ENCODE measurements at places on chromosomes 5 and 9.
A peak's percentile ranks its signal among the peaks of the same experiment; 100 is the strongest.

DNA sequence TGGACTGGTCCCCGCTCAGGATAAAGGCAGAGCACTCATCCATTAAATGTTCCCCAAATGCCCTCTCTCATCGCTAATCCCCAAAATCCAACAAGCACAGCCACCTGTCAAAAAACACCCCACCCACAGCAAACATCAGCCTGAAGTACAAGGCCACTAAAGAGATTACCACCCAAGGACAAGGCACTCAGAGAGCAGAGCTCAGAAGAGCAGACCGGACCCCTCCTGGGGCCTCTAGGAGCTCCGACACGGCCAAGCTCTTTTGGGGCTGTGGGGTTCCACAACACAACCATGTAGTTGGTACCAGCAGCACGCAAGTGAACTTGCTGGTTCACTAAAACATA, 9.8 kb downstream of the VDAC1 start:
- peaks cover 4% of the 10 kb centered on the region for H3K4me1 ChIP-seq
- no peak overlapping the region for H3K27ac ChIP-seq
- no peak overlapping the region for H3K4me3 ChIP-seq
- no peak for DNase-seq
- no peaks in the 10 kb centered on the region for H3K27me3 ChIP-seq

DNA sequence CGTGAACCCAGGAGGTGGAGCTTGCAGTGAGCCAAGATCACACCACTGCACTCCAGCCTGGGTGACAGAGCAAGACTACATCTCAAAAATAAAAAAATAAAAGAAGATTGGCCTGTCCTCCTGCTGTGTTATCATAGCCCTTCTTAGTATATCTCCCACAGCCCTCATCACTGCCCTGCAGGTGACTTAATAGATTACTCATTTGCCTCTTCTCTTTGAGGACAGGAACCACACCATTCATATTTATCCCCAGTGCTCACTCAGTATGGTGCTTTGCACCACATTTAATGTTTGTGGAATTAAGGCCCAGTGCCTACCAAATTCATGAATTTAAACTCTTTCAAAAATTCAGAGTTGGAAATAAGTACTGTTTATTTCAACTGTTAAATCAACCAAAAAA, 10.3 kb downstream of the IDNK start:
- H3K36me3 ChIP-seq, result no peaks in the 10 kb centered on the region
- H3K27me3 ChIP-seq, result no peaks in the 10 kb centered on the region
- H3K4me3 ChIP-seq, result no peak overlapping the region
- no peaks in the 10 kb centered on the region for H3K4me1 ChIP-seq

DNA sequence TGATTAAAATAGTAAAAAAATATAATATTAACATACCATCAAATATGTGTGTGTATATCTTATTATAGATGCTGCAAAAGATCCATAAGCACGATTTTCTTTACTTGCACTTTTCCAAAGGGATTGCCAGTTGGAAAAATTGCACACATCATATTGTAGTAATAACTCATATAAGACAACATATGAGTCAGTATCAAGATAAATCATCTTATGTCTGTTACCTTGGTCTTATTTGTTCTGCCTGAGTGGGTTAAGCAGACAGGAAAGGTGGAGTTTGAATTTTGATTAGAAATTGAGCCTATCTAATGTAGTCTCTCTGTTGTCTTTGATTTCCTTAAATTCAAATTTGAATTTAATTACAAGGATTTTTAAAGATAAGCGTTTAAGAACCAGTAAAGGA, 24.6 kb downstream of the LYSMD3 start:
- DNase-seq, result no peak
- H3K27me3 ChIP-seq, result no peaks in the 10 kb centered on the region
- H3K36me3 ChIP-seq, result no peaks in the 10 kb centered on the region
- no peak overlapping the region for H3K27ac ChIP-seq
- no peaks in the 10 kb centered on the region for H3K4me1 ChIP-seq
- H3K4me3 ChIP-seq, result no peak overlapping the region

GRCh38 chr9:135108831-135109510, 21.5 kb downstream of the OLFM1 start:
- H3K36me3 ChIP-seq, result no peaks in the 10 kb centered on the region
- no peak overlapping the region for H3K4me3 ChIP-seq
- H3K4me1 ChIP-seq, result no peaks in the 10 kb centered on the region
- DNase-seq, result no peak

- no peaks in the 10 kb centered on the region for H3K27me3 ChIP-seq
- no peaks in the 10 kb centered on the region for H3K4me1 ChIP-seq
- no peak overlapping the region for H3K27ac ChIP-seq
- no peak overlapping the region for H3K4me3 ChIP-seq
Measured at GRCh38 chr9:125548141-125548540, 158.9 kb downstream of the MAPKAP1 start.

- H3K36me3 ChIP-seq, result no peaks in the 10 kb centered on the region
- no peak overlapping the region for H3K4me3 ChIP-seq
- no peaks in the 10 kb centered on the region for H3K27me3 ChIP-seq
- no peak for DNase-seq
- H3K4me1 ChIP-seq, result no peaks in the 10 kb centered on the region
Measured at GRCh38 chr5:166024970-166025369, 2266.5 kb upstream of the WWC1 start.

GRCh38 chr5:180915924-180916323, 17.0 kb downstream of the BTNL8 start:
- H3K4me1 ChIP-seq, result no peaks in the 10 kb centered on the region
- no peak for DNase-seq
- no peaks in the 10 kb centered on the region for H3K27me3 ChIP-seq
- no peaks in the 10 kb centered on the region for H3K36me3 ChIP-seq
- H3K27ac ChIP-seq, result no peak overlapping the region
- no peak overlapping the region for H3K4me3 ChIP-seq

- no peak overlapping the region for H3K27ac ChIP-seq
- H3K36me3 ChIP-seq, result no peaks in the 10 kb centered on the region
- no peaks in the 10 kb centered on the region for H3K4me1 ChIP-seq
- DNase-seq, result no peak
- no peaks in the 10 kb centered on the region for H3K27me3 ChIP-seq
- no peak overlapping the region for H3K4me3 ChIP-seq
Measured at GRCh38 chr9:82563094-82563493, 499.8 kb downstream of the RASEF start.

GRCh38 chr5:104015765-104016164, 453.2 kb upstream of the NUDT12 start:
- H3K4me1 ChIP-seq, result no peaks in the 10 kb centered on the region
- no peak overlapping the region for H3K4me3 ChIP-seq
- no peaks in the 10 kb centered on the region for H3K36me3 ChIP-seq
- H3K27me3 ChIP-seq, result no peaks in the 10 kb centered on the region
- H3K27ac ChIP-seq, result no peak overlapping the region
- no peak for DNase-seq

DNA sequence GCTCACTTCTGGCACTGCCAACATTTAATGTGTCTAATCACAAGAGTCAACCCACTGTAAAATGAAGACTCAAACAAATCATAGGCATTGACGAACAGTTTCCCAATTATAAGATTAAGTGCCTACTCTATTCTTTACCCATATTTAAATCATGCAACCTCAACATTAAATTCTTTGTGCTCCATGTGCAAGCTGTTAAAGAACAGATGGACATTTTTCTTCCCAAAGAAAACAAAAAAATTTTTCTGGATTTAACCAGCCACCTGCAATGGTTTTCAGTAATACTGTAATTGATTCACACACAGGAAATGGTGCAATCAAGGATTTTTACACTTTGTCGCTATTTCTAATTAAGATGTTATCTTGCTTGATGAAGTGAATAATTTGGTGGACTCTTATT, 3.6 kb downstream of the HNRNPK start:
- H3K27me3 ChIP-seq, result no peaks in the 10 kb centered on the region
- peaks cover 14% of the 10 kb centered on the region for H3K4me1 ChIP-seq
- DNase-seq, result no peak
- peaks cover 60% of the 10 kb centered on the region for H3K36me3 ChIP-seq

GRCh38 chr9:93225417-93225816, 41.5 kb downstream of the WNK2 start:
- no peak overlapping the region for H3K4me3 ChIP-seq
- H3K27me3 ChIP-seq, result no peaks in the 10 kb centered on the region
- no peak for DNase-seq
- H3K4me1 ChIP-seq, result no peaks in the 10 kb centered on the region
- no peak overlapping the region for H3K27ac ChIP-seq

DNA sequence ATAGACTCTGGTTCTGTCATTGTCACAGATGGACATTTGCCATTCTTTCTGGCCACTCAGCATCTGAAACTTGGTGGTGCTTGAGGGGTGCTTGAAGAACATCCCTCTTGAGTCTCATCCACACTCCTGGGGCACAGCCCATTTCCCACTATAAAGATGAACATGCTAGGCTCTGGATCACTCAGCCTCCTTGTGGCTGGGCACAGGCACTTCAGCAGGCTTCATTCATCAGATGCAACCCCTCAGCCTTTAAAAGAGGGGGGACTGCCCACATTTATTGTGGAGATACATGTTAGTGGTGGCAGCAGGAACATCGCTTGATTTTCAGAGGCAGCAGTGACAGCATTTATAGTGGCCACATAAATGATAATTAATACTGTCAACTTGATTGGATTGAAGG, 124.7 kb upstream of the NIPBL start:
- no peak for DNase-seq
- H3K4me3 ChIP-seq, result no peak overlapping the region
- no peaks in the 10 kb centered on the region for H3K36me3 ChIP-seq
- H3K27ac ChIP-seq, result no peak overlapping the region
- H3K4me1 ChIP-seq, result no peaks in the 10 kb centered on the region

GRCh38 chr5:135711911-135712310, 122.6 kb upstream of the SLC25A48 start:
- no peak for DNase-seq
- H3K27ac ChIP-seq, result no peak overlapping the region
- H3K4me1 ChIP-seq, result peaks cover 15% of the 10 kb centered on the region
- no peaks in the 10 kb centered on the region for H3K36me3 ChIP-seq

DNA sequence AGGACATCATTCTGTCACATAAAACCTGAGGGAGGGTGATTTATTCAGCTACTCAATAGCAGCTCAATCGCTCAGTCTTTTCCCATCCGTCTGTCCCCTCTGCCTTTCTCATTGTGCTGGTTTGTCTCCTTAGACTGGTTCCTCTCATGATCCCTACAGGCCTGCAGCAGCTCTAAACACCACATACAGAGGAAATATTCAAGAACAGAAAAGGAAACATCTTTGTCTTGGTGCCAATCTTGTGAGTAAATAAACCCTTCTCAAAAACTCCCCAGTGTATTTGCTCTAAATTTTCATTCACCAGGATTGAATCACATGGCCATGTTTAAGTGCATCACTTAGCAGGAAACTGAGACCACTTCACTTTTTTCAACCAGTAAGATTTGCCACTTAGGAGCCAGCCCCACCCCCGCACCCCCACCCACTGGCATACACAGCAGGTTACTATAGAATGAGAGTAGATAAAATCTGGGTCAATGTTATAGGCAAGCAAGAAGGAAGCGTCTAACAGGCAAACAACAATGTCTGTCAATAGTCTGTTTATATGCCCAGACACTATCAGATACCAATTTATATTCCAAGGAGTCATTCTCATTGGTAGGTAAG, 895.5 kb upstream of the DMAC1 start:
- no peaks in the 10 kb centered on the region for H3K36me3 ChIP-seq
- no peak for DNase-seq

- H3K4me3 ChIP-seq, result no peak overlapping the region
- H3K27ac ChIP-seq, result no peak overlapping the region
- H3K27me3 ChIP-seq, result no peaks in the 10 kb centered on the region
- H3K4me1 ChIP-seq, result no peaks in the 10 kb centered on the region
Measured at GRCh38 chr5:61416010-61416409, 84.0 kb downstream of the ZSWIM6 start.

- H3K27ac ChIP-seq, result peak overlapping the region; percentile 20
- H3K4me3 ChIP-seq, result peak overlapping the region; percentile 94
- peak; percentile 14 for DNase-seq
- no peaks in the 10 kb centered on the region for H3K27me3 ChIP-seq
- no peaks in the 10 kb centered on the region for H3K36me3 ChIP-seq
Measured at GRCh38 chr9:122941582-122942234, 888 bp downstream of the RABGAP1 start.

- no peak overlapping the region for H3K4me3 ChIP-seq
- no peaks in the 10 kb centered on the region for H3K27me3 ChIP-seq
- no peak overlapping the region for H3K27ac ChIP-seq
- no peak for DNase-seq
Measured at GRCh38 chr5:173733831-173734501, 117.5 kb upstream of the BOD1 start.

DNA sequence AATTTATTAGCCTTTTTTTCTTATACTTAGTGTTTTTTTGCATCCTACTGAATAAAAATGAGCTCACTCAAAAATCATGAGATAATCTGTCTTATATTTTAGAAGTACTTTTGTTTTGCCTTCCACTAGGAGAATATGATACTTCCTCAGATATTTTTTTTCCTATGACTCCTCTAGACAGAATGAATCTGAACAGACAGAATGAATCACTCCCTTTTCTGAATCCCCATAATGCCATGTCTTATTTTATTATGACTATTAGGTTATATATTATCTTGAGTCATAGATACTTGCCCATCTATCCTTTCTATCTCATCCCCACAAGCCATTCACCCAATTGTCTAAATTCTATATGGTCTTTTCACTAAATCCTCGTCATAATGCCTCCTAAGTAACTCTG, 134.6 kb downstream of the BRINP1 start:
- no peak overlapping the region for H3K27ac ChIP-seq
- no peaks in the 10 kb centered on the region for H3K36me3 ChIP-seq
- no peak overlapping the region for H3K4me3 ChIP-seq
- no peak for DNase-seq
- no peaks in the 10 kb centered on the region for H3K4me1 ChIP-seq
- H3K27me3 ChIP-seq, result no peaks in the 10 kb centered on the region

DNA sequence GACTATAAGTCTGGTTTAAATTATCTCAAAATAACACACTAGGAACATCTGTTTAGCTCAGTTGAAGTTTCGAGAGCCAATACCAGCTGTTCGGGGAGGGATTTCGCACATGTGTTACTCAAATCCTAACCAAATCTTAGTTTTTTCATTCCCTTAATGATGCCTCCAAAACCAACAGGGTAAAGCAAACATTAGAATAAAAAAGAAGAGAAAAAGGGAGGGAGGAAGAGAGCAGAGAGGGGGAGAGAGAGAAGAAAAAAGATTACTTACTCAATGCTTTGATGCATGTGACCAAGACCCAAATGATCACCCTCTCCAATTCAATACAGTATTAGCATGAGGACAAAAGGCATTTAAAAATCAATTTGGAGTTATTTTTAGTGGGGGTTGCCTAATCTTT, 86.0 kb upstream of the NR5A1 start:
- no peak for DNase-seq
- H3K4me1 ChIP-seq, result no peaks in the 10 kb centered on the region
- no peaks in the 10 kb centered on the region for H3K27me3 ChIP-seq
- no peaks in the 10 kb centered on the region for H3K36me3 ChIP-seq
- no peak overlapping the region for H3K4me3 ChIP-seq

Data from MM.1S (cell line).